LoVo (cell line): ENCODE measurements at places on chromosomes 5 and 9.

- DNase-seq = no peak
These were observed 500 bp upstream of the MRPL22 start for GRCh38 chr5:154940375-154940771.

GRCh38 chr5:66727630-66728029 is 131.4 kb downstream of the MAST4 start:
- no peak for DNase-seq

DNA sequence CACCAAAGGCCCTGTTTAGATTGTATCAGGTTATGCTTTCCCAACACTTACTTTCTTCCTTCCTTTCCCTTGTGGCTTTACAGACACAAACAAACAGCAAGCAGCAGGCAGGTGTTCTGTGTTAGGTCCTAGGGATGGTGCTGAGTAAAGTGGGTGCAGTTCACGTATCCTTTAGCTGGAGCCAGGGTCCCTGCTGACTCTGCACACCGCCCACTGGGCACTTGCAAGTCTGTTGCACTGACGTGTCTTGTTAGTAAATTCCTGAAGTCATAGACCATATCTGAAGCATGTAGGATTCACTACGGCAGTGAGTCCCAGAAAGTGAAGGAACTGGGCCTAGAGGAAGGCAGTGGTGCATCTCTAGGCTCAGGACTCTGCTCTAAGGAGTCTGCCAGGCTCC is 96.5 kb downstream of the DAPK1 start:
- no peak for DNase-seq

GRCh38 chr5:154044099-154044498 is 5.3 kb downstream of the MFAP3 start:
- no peak for DNase-seq

- no peak for DNase-seq
These were observed 166.4 kb upstream of the MVB12B start for GRCh38 chr9:126160067-126160853.

DNA sequence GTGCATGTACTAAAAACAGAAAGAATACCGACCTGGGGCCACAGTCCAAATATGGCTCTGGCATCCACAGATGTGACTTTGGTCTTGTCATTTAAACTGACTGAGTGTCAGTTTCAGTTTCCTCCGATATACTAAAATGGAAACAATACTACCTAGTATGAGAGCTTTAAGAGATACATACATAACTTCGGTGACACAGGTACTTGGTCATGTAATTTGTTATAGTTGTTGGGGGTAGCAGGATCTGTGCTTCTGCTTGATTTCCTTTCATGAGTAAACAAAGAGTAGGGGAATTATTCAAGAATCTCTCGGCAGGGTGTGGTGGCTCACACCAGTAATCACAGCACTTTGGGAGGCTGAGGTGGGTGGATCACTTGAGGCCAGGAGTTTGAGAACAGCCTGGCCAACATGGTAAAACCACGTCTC is 32.1 kb downstream of the MTMR12 start:
- no peak for DNase-seq

DNA sequence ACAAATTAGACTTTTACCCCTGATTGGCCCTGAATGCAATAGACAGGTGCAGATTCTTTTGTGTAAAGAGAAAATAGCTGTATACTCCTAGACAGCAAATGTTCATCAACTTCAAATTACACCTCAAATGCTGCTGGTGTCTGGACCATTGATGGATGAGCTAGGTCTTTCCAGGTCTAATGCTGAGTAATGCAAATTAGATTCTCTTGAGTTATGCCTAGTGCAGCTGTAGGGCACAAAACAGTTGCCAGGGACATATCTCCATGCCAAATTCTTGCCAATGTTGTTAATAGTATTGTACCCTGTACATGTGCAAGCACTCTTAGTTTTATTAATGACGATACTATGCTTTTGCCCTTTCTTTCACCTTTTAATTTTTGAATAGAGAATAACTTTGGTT is 72.3 kb upstream of the CNTLN start:
- no peak for DNase-seq

- no peak for DNase-seq
These were observed 6.8 kb upstream of the DIPK1B start for GRCh38 chr9:136705564-136705963.

GRCh38 chr5:107157809-107158208 is 512.9 kb downstream of the EFNA5 start:
- no peak for DNase-seq

DNA sequence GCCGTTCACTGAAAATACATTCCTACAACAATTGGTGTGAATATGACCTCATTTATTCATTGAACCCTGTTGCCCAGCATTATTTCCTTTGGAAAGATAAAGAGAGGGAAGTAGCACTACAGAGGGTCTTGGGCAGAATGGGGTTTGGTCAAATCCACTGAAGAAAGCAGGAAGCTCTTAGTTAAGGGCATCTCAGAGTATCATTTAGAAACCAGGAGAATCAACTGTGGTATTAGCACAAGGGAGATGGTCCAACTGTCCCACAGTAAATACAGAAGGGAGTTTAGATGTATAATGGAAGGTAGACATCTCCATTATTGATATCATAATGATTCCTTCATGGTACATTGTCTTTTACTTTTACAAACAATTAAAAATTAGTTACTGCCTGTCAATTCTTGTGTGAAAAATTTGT is 47.1 kb downstream of the LIX1 start:
- no peak for DNase-seq

GRCh38 chr9:74403581-74403980 is 93.6 kb upstream of the RORB start:
- DNase-seq = no peak

- no peak for DNase-seq
These were observed 48.3 kb downstream of the SLCO6A1 start for GRCh38 chr5:102450313-102450990.

DNA sequence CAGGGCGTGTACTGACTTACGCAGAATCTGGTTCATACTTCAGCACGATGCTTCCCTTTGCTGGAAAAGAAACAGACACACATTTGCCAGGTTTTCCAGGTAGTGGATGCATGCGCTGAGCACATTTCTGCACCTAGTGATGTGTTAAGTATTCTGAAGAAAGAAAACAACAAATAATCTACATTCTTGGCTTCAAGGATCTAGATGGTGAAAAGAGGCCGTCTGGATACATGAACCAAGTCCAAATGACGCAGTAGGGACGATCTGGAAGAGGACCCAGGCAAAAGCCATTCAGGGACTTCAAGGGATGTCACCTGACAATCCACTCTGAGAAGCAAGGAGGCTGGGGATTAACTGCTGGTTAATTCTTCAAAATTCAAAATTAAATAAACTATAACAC is 30.4 kb downstream of the NSUN2 start:
- no peak for DNase-seq

GRCh38 chr5:109249126-109249525 is 160.6 kb downstream of the PJA2 start:
- no peak for DNase-seq

DNA sequence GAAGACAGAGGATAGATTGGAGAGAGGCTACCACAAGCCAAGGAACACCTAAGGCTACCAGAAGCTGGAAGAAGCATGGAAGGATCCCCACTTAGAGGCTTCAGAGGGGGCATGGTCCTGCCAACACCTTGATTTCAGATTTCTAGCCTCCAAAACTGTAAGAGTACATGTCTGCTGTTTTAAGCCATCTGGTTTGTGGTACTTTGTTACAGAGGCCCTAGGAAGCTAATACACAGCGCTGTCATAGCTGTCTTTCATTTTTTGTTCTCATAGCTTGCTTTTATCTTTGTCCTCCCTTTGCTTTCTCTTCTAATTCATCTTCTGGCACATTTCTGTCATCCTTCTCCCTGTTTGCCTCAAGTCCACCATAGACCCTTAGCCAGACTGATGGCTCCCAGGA is 104.5 kb downstream of the ATP10B start:
- no peak for DNase-seq

GRCh38 chr5:43007911-43008362 is 32.2 kb downstream of the ANXA2R start:
- DNase-seq = peak; percentile 84

- no peak for DNase-seq
These were observed 43.6 kb downstream of the TSPAN17 start for GRCh38 chr5:176690911-176691310.

GRCh38 chr9:115629879-115630840 is 512.2 kb upstream of the TNC start:
- DNase-seq = no peak

GRCh38 chr5:3317051-3317795 is 278.4 kb upstream of the IRX1 start:
- no peak for DNase-seq

DNA sequence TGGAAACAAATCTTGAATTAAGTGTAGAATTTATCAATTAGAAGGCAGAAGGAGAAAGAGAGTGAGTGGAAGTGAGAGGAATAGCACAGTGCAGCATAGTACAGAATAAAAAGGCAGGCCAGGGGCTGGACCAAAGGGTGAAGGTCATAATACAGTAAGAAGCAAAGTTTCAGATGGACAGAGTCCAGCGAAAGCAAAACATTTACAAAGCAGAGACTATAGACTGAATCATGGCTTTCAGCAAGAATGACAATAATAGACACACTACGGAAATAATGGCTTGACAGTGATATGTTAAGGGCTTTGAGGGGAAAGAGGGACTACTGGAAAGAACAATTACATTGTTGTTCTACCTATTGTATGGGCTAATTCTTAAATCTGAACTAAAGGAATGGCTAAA is 249.0 kb upstream of the CHD1 start:
- no peak for DNase-seq

GRCh38 chr9:16954040-16954439 is 83.6 kb upstream of the BNC2 start:
- DNase-seq = no peak

- DNase-seq = peak; percentile 20
These were observed 424.7 kb downstream of the RAB3C start for GRCh38 chr5:59007460-59008063.

- no peak for DNase-seq
These were observed 557.8 kb upstream of the TLE4 start for GRCh38 chr9:79013715-79014610.

GRCh38 chr5:91177639-91178038 is 205.5 kb downstream of the ARRDC3 start:
- DNase-seq = no peak

- DNase-seq = peak; percentile 84
These were observed 42.3 kb downstream of the SH3RF2 start for GRCh38 chr5:145978708-145979107.

GRCh38 chr9:107049803-107050184 is 186.8 kb downstream of the ZNF462 start:
- DNase-seq = no peak

GRCh38 chr9:35736201-35736633 is 3.8 kb downstream of the CREB3 start:
- peak; percentile 56 for DNase-seq
